ENCODE measurements at places on chromosomes 7 and 10.

DNA sequence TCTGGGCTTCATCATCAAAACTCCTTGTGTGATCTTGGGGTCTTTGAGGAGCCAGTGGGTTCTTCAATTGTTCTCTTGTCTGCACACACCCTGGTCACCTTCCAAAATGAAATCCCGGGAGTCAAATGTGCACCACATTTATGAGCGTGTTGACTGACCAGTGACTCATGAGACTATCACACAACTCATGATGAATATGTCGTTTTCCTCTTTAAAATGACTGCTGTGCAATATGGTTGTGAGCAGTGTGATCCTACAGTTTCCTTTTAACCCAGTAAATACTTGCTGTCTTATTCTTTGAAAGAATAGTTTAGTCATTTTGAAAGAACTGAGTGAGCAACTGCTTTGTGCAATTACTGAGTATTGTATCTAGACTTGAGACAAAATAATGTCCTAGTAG is 149.2 kb downstream of the DYNC1I1 start:
- no peak for DNase-seq

GRCh38 chr10:102635377-102635776 is 8.9 kb upstream of the TRIM8 start:
- no peak for DNase-seq

DNA sequence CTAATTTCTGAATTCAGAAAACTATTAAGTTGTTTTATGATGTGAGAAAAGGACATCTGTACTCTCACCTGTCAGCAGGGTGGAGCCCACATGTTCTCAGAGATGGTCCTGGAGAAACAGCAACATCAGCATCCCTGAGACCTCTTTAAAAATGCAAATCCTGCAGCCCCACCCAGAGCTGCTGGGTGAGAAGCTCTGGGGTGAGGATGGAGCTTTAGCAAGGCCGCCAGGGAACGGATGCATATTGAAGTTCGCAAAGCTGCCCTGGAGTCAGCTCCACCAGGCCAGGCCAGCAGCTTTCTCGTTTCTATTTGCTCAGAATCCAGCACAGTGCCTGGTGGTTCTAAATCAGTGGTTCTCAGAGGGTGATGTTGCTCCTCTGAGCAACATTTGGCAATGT is 49.1 kb downstream of the PRKCQ start:
- DNase-seq, result no peak

- no peak for DNase-seq
Measured at GRCh38 chr10:88896994-88897853, 17.2 kb downstream of the STAMBPL1 start.

GRCh38 chr7:101630591-101630990 is 1.5 kb upstream of the MYL10 start:
- DNase-seq, result peak; percentile 40

DNA sequence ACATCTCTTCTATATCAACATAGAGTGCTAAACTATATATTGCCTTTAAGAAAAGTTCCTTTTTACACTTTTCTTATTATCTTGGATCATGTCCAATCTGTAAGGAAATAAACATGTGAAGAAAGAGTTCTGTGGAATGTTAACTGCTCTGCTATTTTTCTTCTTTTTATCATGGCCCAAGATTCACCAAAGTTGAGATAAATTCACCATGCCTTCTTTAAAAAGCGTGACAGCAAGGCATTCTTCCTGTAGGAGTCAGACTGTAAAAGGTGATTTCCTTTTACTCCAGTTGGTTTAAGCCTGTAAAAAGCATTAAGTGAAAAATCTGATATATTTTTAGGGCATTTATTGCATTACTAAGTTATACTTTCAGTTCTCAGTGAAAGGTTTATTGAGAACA is 165.7 kb upstream of the FZD1 start:
- no peak for DNase-seq

- DNase-seq, result no peak
Measured at GRCh38 chr10:25631471-25631870, 302.6 kb upstream of the MYO3A start.

DNA sequence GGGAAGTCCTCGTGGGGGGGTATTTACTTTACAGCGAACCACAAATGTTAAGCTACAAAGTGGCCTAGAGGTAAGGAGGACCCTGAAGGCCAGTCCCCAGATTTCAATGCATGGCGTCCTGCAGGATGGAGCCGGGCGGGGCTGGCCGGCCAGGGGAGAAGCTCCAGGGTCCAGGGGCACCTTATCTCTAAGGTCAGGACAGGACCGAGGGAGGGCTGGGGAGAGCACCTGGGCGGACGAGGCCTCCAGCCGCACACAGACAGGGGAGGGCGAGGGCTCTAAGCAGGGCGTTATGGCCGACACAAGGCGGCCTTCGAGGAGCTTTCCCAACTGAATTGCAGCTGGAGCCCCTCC is 96.4 kb upstream of the DIP2C start:
- no peak for DNase-seq

DNA sequence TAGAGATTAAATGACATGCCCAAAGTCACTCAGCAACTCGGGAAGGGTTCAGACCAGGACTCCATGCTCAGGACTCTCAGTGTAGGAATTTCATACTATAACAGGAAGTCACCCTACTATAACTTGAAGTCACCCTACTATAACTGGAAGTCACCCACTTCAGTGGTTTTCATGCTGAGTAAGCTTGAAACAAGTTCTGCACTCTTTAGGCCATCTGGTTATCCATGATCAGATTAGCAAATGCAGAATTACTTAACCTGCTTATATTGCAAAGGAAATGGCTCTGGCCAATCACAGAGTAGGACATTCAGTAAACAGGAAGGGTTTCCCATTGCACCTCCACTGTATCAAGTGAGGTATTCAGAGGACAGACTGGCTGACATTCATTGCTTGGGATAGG is 1240.4 kb downstream of the GATA3 start:
- DNase-seq, result no peak

- no peak for DNase-seq
Measured at GRCh38 chr10:44573821-44574220, 188.9 kb upstream of the CXCL12 start.

DNA sequence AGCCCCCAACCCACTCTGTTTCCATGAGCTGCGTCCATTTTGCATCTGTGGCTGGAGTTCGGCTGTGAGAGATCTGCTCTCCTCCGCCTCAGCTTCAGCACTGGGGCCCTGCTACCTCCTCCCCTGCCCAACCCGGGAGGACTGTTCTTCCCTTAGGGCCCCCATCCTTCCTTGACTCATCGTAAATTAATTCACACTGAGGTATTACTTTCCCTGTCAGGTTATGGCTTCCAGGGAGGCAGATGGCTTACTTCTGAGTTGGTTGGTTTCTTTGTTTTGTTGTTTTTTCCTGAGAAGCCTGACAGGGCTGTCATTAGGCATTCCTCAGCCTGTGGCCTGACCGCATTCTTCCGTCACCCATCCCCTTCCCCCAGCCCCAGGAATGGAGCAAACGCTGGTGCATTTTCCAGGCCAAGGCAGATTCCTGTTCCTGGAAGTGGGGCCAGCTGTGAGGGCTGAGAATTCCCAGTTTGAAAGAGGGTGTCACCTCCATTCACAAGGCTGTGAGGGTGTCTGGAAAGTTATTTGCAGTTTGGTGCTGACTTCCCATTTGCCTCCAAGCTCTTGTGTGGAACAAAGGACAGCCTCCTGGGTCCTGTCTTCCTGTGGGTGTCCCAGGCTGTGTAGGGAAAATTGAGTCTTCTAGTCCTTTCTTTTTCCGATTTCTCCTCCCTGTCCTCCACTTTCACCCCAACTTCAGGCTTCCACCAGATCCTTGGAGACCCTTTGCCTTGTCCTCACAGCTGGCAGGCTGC is 11.7 kb downstream of the CPA5 start:
- peak; percentile 93 for DNase-seq

DNA sequence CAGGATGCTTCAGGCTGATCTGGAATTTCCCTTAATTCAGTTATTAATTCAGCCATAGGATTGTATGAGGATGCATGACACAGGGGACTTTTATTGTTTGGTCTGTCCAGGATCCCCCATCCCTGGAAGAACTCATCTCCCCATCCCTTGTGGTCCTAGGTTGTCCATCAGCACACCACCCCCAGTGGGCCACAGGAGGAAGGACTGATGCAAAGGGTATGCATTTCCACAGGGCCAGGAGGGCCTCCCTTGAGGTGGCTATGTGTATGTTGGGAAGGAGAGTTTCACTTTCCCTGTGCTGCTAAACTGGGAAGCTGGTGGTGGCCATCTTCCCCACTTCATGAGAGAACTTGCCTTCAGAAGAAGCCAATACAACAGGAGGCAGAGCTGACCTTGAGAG is 44.6 kb upstream of the GRB10 start:
- DNase-seq, result no peak

- DNase-seq, result no peak
Measured at GRCh38 chr7:82631998-82632397, 188.4 kb upstream of the CACNA2D1 start.

GRCh38 chr7:111657018-111657417 is 94.7 kb upstream of the IMMP2L start:
- DNase-seq, result no peak

- no peak for DNase-seq
Measured at GRCh38 chr10:14554491-14555205, 220.0 kb downstream of the FAM107B start.

GRCh38 chr10:125227546-125227945 is 67.2 kb upstream of the CTBP2 start:
- no peak for DNase-seq

GRCh38 chr10:22666287-22667092 is 47.9 kb downstream of the PIP4K2A start:
- DNase-seq, result no peak

GRCh38 chr7:653829-654764 is 72.4 kb upstream of the DNAAF5 start:
- no peak for DNase-seq

DNA sequence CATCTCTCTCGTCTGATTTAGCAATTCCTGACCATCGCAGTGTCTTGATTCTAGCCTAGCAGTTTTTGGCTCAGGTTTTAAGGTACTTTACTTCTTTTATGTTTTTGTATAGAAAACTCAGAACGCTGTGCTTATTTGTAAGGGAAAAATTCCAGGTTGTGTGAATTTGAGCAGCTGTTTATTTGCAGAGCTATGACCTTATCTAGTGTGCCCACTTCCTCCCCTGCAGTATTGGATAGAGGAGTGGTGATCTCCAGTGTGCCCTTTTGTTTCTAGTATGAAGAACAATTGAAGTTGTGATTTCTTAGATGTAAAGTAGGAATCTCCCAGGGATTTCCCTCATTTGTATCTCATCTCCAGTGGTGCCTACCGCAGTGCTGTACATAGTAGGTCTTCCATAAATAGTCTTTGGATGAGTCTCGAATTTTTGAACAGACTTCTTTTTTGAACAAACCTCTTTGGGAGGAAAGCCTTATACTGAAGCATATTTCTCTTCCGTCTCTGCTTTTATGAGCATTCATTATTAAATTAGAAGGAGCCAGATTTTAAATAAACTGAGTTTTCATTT is 40.0 kb downstream of the GARS1 start:
- no peak for DNase-seq

GRCh38 chr10:115818012-115818411 is 455.0 kb downstream of the GFRA1 start:
- DNase-seq, result no peak

DNA sequence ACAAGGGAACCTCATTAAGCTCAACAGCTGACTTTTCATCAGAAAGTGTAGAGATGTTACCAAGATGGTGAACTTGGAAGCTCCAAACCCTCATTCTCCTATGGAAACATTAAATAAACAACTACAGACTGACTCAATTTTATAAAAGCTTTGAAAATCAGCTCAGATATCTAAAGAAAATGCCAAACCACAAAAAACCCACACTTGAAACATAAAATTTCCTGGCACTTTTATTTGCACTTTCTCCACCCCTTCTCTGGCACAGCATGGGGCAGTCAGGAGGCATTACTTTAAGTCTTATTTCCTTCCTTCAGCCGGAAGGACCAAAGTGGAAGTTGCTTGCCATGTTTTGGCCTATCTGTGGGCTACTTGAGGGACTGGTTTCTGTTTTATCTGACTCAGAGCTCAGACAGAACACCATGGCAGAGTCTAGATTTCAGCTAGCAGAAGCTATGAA is 114.7 kb downstream of the ODAD2 start:
- no peak for DNase-seq

DNA sequence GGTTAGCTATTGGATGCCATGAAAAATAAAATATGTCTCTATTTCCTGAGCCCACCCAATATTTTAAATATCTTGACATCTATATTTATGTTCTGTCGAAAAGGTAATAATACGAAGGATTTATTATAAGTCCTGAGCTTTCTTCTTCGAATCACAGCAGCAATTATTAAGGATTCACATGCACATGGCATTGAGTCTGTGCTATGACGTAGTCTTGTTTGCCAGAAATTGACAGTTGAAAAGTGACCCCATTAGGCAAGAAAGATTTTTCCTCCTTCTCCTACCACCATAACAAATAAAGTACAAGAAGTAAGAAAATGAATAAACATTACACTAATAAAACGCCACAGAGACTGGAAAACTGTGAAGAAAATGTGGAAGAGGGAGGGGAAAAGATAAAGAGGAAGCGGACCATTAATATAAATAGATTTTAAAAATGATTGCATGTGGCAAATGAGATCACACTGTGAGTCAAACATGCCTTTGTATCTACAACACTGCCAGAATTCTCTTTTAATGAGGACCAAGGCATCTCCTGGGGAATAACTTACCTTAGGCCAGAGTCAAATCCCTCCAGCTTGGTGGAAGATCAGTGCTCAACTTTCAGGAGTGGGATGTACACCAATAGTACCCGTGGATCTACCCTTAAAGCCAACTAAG is 21.6 kb downstream of the FZD1 start:
- DNase-seq, result no peak

- DNase-seq, result no peak
Measured at GRCh38 chr10:36332926-36333325, 690.8 kb upstream of the FZD8 start.

DNA sequence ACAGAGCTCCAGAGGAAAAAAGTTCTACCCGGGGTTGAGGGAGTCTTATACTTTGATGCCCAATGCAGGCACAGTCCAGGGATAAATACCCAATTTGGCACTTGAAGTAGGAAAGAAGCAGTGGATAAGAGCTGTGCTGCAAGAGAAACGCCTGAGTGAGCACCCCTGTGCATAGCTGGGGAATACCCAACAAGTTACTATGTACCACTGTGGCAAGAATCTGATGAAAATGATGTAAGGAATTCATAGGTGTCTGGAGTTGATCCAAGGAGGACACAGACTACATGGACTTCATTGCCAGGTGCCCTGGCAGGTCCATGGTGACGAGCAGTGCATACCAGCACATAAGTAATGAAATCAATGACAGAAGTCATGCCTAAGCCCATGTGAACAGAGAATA is 183.7 kb upstream of the FEZF1 start:
- DNase-seq, result no peak

DNA sequence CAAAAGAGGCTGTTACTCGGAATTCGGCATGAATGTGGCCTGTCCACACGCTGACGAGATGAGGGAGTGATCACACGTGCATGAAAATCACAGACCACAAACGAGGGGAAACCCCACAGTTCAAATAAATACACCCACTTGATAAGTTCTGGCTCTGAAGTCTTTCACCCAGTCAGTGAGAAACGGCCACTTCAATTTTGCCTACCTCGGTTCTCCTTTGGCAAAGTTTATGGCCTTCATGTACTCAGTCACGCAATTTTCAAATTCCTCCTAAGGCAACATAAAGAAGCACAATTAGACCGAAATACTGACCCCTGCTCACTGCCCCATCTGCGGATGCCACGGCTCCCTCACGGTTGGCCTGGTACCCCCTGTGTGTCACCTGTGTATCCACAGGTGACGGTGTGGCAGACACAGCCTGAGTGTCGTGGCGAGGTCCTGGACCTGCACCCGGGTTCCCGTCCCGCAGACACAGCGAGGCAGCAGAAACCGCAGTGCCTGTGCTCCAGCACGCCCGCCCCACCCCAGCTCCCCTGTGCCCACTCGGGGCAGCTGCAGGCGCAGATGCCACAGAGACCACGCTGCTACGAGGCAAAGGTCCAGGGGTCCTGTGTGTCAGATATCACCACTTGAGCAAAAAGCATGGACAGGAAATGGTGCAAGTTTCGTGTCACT is 1.4 kb downstream of the CFAP46 start:
- no peak for DNase-seq

Measured in PC-9 (cell line).